HTR-8/SVneo (cell line): ENCODE measurements at places on chromosomes 5 and 9.

DNA sequence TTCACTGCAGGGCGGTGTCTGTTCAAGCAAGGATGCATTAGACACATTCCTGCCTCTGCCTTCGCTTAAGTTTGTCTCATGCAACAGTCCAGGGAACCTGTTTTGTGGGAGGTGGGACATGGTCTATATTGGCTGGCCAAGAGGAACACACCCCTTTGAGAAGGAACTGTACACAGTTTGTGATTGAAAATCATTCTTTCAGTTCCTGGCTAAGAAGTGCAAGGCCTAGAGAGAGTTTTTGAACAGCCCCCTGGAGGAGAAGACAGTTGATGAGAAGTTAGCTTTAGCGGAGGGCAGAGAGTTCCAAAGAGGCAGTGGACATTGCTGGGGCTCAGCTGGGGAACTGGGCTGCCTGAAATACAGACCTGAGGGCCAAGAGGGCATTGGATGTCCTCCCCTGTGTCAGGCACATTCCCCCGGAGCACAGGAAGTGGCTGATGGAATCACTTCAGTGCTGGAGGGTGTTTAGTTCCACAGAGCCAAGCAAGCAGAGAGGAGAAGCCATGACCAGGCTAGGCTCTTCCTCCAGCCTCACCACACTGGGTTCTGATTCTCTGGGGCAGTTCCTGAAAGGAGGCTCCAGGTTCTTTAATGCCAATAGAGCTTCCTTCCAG is 66.6 kb downstream of the RGS3 start:
- no peak for DNase-seq

DNA sequence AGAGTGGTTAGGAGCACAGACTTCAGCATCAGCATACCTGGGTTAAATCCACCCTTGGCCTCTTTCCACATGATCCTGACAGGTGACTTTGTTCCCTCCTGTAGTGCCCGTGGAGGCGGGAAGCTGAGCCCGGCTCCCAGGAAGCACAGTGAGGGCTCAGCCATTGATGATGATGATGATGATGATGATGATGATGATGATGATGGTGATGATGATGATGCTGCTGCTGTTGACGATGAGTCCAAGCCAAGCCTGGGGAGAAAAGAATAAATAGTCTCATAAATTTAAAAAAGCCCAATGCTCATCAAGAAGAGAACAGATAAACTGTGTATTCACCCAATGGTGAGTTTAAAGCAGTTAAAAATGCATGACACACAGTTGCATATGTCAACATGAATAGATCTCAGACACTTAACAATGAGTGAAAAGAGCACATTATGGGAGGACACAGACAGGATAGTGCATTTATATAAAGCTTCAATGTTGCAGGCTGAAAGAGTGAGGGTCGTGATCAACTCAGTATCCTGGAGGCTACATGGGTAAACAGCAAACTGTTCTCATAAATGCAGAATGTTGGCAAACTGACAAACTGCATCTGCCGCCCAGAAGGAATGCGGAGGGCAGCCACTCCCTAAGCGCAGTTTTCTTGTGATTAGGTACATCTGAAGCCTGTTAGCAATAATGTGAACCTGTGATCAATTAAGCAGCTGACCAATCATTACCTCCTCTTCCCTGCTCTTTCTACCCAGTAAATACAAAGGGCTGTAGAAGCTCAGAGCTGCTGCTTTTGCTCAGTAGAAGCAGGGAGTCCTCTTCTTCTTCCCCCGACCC is 11.7 kb upstream of the CFAP157 start:
- DNase-seq = no peak

DNA sequence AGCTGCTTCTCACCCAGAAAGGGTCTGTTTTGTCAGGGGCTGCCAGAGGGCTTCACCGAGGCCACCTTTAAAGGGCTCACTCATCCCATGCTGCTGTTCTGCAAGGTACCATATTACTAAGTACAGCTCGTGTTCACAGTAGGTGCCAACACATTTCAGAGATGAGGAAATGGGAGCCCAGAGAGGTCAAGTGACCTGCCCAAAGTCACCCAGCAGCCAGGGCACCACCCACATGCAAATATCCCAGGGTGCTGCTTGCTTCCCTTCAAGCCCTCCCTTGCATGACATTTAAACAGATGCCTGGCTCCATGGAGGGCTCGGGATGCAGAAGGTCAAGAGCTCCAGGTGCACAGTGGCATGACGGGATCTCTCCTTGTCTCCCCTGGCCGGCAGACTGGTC is 123.5 kb upstream of the SARDH start:
- DNase-seq = no peak

DNA sequence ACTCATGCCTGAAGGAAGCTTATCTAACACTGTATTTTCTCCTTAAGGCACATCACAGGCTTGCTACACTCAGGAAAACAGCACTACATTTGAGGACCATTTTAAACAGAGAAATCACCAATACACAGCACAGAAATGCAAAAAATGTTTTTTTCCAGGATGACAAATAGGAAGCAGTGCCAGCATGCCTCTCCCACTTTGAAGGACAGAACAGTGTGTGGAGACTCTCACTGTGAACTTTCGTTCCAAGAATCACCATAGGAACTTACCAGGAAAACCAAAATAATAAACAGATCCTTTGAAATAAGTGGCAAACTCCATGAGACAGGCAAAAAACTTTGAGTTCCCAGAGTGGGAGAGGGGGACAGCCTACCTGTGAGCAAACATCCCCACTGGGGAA is 217.8 kb upstream of the MAST4 start:
- DNase-seq = no peak

DNA sequence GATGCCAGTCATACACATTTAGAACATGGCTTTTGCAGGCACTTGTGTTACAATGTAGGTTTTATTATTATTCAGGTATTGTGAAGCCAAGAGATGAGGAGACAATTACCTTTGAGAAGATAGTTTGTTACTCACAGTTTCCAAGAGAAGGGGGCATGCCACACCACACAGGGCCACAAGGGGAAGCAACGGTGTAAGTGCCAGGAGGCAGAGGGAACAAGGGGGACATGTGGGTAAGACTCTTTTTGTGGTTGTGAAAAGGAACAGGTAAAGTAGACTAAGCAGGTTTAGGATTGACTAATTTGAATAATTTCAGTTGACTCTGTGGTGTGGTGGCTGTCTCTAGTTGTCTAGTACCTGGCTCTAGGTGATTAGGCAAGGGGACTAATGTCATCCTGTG is 191.2 kb downstream of the TRPM6 start:
- DNase-seq = no peak

- no peak for DNase-seq
These were observed 9.1 kb downstream of the MAN1B1 start for GRCh38 chr9:137095664-137096517.

DNA sequence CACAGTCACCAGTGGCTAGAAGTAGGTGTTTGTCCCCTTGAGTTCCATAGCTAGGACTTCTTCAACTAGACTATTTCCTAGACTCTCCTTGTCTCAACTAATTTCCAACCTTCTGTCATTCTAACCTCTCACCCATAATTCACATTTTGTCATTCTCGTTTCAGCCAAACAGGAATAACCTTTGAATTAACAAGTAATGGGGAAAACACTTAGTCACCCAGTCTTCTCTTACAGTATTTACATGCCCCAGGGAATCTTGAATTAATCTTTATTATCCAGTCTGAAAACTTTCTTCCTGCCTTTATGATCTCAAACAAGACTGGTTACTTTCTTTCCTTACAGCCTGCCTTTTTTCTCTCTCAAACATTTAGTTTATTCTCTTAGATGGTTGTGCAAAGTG is 63.3 kb upstream of the RUSC2 start:
- no peak for DNase-seq

DNA sequence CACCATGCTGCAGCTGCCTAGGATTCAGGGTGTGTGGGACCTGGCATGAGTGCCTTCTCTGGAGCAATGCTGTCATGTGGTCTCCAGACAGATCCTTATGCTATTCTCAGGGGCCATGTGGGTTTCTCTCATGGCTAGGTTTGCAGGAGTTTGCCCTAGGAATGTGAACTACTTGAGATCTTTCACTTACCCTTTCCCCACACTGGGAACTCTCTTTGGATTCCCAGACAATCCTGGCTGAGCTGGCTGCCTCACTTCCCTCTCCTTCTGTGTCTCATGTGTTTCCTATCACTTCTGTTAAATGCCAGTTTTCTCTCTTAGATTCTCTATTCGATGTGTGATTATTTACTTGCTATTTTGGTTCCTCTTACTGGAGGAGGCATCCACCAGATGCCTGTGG is 270.2 kb upstream of the RASA1 start:
- no peak for DNase-seq

DNA sequence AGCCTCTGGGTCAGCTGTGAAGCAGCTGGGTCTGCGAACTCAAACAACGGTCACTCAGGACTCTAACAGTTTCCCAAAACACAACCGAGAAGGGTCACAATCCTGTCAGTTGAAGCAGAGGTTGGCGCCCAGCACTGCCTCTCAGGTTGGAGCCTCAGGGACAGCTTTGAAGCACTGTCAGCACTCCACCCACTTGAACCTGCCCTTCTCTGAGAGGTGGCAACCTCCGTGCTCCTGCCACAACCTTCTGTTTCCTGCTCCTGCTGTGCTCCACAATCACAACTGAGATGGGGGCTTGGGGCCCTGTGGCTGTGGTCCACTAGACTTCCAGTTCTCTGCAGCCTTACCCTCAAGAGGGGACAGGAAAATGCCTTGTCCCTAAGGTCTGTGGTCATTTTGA is 21.7 kb upstream of the LCP2 start:
- DNase-seq = no peak

DNA sequence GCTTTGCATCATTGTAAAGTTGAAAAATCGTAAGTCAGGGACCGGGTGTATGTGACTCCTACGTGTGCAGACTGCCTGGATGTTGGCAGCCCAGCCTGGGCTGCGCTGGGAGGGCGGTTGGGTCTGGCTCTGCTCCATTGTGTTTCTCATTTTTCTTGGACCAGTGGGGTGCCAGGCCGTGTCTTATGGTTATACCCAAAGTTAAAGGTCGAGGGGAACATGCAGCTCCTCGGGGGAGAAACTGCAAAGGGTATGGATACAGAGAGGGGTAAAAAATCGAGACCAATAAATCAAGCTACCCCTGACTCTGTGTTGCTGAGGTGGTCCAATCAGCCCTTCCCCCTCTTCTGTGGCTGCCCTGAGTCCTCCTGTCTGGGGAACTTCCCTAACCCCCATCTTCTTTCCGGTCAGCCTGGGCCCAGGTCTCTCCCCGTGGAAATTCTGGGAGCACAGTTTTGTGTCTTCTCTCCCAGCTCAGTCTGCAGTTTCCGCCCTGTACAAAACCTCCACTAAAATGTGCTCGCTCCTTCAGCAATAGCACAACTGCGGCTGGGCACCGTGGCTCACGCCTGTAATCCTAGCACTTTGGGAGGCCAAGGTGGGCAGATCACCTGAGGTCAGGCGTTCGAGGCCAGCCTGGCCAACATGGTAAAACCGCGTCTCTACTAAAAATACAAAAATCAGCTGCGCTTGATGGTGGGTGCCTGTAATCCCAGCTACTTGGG is 34.1 kb upstream of the UNC5A start:
- no peak for DNase-seq

GRCh38 chr9:126146254-126147145 is 180.1 kb upstream of the MVB12B start:
- peak; percentile 21 for DNase-seq

GRCh38 chr9:122056484-122056883 is 36.6 kb downstream of the TTLL11 start:
- DNase-seq = peak; percentile 11

DNA sequence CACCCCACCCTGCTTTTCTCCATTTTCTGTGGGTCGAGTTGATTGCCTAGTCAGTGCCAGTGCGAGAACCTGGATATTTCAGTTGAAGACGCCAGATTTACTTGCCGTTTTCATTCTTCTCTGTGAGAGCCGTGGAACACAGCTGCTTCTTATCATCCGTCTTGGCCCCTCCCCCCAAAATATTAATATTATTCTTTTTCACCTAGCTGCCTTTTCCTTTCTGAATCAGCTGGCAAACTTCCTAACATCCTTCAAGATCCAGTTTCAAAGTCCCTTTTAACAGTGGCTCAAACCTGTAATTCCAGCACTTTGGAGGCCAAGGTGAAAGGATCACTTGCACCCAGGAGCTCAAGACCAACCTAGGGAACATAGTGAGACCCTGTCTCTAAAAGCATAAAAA is 117.1 kb upstream of the RASA1 start:
- no peak for DNase-seq

DNA sequence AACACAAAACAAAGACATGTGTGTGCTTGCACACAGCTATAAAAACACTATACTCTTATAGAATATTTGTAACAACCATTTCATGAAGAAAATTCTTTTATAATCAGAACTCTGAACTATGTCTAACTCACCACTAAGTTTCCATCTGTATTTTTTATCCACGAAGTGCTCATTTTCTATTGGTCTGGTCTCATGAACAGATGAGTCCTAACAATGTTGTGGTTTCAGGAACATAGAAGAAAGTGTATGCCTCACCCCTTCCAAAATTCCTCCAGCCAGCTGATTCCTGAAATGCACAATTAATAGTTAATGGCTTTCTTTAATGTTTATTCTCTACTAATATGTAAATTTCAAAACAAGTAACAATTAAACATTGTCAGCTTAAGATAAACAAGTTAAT is 325.3 kb upstream of the GRAMD2B start:
- no peak for DNase-seq

- peak; percentile 89 for DNase-seq
These were observed 2.1 kb downstream of the MSANTD3 start for GRCh38 chr9:100428871-100429654.

DNA sequence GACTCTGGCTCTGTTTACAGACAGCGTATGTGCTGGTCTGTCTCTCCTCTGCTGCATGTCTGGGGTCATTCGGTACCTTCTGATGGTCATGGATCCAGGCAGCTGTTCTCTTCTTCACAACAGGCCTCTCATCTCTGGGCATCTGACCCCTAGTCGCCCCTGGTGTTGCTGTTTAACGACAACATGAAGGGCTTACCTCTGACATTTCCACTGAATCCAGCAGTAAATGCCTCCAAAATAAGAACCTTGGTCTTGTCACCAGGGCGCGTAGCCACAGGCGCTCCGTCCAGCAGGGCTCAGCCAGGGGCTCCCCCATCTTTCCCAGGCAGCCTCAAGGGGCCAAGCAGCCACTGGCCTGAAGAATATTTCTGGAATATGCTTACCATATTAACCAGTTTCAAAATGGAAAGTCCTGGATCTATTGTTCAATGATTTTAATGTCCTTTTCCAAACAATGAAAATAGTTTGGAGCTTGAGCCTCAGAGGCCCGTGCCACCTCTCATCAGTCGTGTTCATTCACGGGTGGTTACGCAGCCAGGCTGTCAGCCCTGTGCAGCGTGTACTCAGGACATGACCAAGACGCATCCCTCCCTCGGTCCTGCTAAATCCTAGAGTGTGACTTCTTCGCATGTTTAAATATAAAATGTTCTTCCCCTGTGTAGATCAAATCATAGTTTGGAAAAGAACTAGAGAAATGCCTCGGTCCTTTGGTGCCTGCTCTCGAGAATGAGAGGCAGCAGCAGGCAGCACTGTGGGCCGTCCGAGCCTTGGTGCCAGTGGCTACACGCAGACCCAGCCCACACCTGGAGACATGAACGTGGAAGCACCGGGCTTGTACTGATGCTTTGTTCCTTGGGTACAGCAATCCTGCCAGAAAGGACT is 30.1 kb upstream of the LRRC14B start:
- no peak for DNase-seq

DNA sequence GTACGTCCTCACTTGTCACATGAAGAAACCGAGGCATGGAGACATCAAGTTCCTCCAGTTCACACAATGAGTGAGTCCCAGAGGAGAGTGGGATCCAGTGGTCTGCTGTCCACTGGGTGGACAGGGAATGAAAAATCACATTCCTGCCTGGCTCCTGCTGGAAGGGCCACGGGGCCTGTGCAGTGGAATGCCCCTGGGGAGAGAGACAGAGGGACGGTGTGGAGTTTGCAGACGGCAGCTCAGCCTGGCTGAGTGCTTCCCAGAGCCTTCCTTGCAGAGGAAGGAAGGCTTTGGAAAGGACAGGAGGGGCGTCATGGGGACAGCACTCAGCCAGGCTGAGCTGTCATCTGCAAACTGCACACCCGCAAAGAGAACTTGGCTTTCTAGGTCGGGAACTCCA is 74.7 kb downstream of the COL27A1 start:
- DNase-seq = no peak
